Mesothelial cell of epicardium (in vitro differentiated cells): ENCODE measurements at places on chromosomes 4 and X. TPM values are rescaled to one million over a fixed set of nuclear protein-coding genes. Genes with fewer than 3 reads are reported as not detected.

- no peaks in the 10 kb centered on the region for H3K27me3 ChIP-seq
- no peak for DNase-seq
- no peaks in the 10 kb centered on the region for H3K36me3 ChIP-seq
- no peak overlapping the region for H3K4me3 ChIP-seq
- no peaks in the 10 kb centered on the region for H3K4me1 ChIP-seq
- H3K27ac ChIP-seq, result no peak overlapping the region
Measured at GRCh38 chrX:33892670-33893069, 239.4 kb downstream of the FAM47A start.

GRCh38 chrX:17375367-17375636 is 302 bp downstream of the NHS start:
- peaks cover 23% of the 10 kb centered on the region for H3K4me1 ChIP-seq
- peak overlapping the region; percentile 73 for H3K4me3 ChIP-seq
- no peak overlapping the region for H3K27ac ChIP-seq
- DNase-seq, result no peak

GRCh38 chrX:13669246-13669737 is 16.4 kb downstream of the TCEANC start:
- H3K4me1 ChIP-seq, result peaks cover 14% of the 10 kb centered on the region
- H3K36me3 ChIP-seq, result no peaks in the 10 kb centered on the region
- peak; percentile 61 for DNase-seq

- H3K4me1 ChIP-seq, result peaks cover 15% of the 10 kb centered on the region
- no peaks in the 10 kb centered on the region for H3K36me3 ChIP-seq
- DNase-seq, result no peak
Measured at GRCh38 chr4:154427149-154427548, 64.5 kb downstream of the DCHS2 start.

DNA sequence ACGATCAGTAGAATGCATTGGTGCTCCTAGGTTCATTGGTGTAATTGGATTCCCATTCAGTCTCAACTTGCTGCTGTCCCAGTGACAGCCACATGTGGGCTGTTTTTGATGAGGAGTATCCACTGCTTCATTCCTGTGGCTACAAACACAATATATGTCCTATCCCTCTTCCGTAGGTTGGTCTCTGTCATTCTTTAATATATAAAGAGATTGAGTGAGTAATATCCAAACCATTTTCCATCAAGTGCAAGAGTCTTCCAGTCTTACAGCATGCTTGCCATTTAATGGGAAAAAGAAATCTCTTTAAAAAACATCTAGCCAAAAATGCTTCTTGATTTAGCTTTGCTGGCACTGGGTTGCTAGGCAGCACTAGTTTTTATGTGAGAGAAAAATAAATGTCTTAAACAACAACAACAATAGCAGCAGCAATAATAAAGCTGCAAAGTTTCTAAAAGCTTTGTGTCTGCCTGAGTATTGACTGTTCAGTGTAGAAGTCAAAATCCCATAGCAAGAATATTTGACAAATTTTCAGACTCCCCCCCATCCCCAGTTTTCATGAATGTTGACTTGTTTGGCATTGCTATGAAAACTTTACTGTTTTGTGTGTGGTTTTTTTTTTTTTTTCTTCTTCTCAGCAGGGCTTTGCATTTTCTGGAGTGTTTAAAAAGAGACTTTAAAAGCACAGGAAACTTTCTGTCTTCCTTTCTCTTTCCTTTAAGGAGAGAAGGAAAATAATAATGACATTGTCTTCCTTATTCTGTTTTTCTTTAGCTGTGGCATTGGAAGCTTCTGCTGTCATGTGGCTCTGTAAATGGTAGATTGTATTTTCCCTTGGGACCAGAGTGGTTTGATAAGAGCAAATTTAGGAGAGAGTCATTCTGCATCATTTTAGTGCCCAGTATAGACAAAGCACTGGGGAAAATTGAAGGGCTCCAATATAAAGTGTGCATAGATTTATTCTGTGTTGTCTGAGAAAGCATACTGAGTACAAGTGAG is 244.3 kb downstream of the ARHGAP10 start:
- peaks cover 49% of the 10 kb centered on the region for H3K36me3 ChIP-seq
- DNase-seq, result no peak
- H3K4me1 ChIP-seq, result peaks cover 10% of the 10 kb centered on the region
- no peak overlapping the region for H3K4me3 ChIP-seq

DNA sequence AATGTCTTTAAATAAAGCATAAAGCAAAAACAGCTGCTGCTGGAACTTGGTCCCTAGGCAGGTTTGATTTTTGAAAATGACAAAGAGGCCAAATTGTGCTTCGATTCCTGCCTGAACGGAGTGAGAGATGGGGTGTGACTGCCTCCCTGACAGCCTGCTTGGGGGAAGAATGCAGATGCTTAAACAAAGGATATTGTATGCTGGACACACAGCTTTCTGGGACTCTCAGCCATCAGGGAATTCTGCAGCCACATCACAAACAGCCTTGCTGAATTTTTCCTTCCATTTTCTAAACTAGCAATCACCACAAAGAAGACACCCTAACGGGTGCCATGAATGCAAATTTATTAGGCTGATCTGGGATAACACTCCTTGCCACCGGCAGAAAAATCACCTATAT is 83.9 kb upstream of the CPEB2 start:
- no peaks in the 10 kb centered on the region for H3K36me3 ChIP-seq
- no peaks in the 10 kb centered on the region for H3K27me3 ChIP-seq
- no peak for DNase-seq
- no peak overlapping the region for H3K27ac ChIP-seq

DNA sequence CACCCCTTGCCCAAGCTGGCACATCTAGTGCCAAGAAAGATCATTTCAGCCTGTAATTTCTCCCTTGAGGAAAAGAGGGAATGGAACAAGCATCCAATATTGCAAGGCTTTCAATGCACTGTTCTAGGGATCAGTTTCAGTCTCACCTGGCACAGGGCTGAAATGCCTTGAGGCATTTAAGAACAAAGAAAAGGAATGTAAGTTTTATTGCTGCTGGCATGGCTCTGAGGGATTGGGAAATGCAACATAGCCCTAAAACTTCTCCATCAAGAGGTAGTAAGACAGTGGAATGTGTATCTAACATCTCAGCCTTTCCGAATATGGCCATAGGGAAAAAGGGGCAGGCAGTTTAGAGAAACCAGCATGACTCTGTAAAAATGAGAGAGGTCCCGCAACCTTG is 732.6 kb upstream of the LCORL start:
- H3K27me3 ChIP-seq, result no peaks in the 10 kb centered on the region
- no peak overlapping the region for H3K4me3 ChIP-seq
- DNase-seq, result no peak
- peaks cover 6% of the 10 kb centered on the region for H3K4me1 ChIP-seq

GRCh38 chrX:84729809-84730208 is 227.6 kb upstream of the HDX start:
- H3K36me3 ChIP-seq, result no peaks in the 10 kb centered on the region
- no peak overlapping the region for H3K27ac ChIP-seq
- no peak overlapping the region for H3K4me3 ChIP-seq
- H3K4me1 ChIP-seq, result peaks cover 4% of the 10 kb centered on the region

GRCh38 chrX:63932006-63932405 is 147.0 kb upstream of the ARHGEF9 start:
- no peaks in the 10 kb centered on the region for H3K4me1 ChIP-seq
- DNase-seq, result no peak
- H3K27me3 ChIP-seq, result no peaks in the 10 kb centered on the region
- H3K36me3 ChIP-seq, result no peaks in the 10 kb centered on the region

DNA sequence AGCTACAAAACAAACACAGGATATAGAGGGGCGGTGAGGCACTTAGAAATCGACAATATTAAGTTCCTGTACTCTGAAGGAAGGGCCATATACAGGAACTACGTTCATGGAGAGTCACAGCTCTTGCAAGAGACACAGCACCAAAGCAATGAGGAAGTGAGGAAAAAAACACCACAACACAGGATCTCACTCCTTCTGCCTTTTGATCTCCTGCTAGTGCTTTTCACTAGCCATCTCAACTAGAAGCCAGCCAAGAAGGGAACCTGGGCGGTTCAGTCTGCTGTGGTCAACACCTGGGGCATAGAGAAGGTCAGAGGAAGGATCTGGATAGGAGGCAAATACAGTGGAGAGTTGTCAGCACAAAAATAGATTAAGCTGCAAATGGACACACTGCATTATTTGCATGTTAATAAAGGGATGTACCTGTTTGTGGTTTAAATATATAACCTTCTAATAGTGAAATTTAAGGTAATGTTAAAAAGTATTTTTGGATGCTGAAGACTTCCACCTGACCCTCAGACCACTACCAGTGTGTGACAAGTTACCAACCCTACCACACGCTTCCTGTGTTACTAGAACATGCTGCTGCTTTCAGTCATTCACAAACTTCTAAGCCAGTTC is 104.6 kb downstream of the DTHD1 start:
- H3K27ac ChIP-seq, result no peak overlapping the region
- no peak overlapping the region for H3K4me3 ChIP-seq
- peaks cover 6% of the 10 kb centered on the region for H3K4me1 ChIP-seq

Gene ITIH6
- total RNA-seq, result 0.25 TPM in 1 of 3 replicates, not detected in the others

Gene SMIM10L2A
- total RNA-seq, result 7.8 to 8.7 TPM (median 7.8 TPM) in 3 replicates

Gene TNIP3
- total RNA-seq, result 0.27 to 0.51 TPM (median 0.27 TPM) in 3 replicates
